Stimulated activated CD4-positive, alpha-beta T cell treated with anti-CD3 and anti-CD28 coated beads, Interleukin-2, amount 100 ng/mL, for 4 hours (primary cell): ENCODE measurements at places on chromosomes 1 and 21.

- no peak for DNase-seq
Observed at GRCh38 chr1:225816643-225817538, 7.0 kb downstream of the EPHX1 start.

- DNase-seq, result no peak
Observed at GRCh38 chr1:84402060-84402459, 3.8 kb downstream of the DNASE2B start.

GRCh38 chr1:235226933-235227332, 65.9 kb upstream of the RBM34 start:
- no peak for DNase-seq

DNA sequence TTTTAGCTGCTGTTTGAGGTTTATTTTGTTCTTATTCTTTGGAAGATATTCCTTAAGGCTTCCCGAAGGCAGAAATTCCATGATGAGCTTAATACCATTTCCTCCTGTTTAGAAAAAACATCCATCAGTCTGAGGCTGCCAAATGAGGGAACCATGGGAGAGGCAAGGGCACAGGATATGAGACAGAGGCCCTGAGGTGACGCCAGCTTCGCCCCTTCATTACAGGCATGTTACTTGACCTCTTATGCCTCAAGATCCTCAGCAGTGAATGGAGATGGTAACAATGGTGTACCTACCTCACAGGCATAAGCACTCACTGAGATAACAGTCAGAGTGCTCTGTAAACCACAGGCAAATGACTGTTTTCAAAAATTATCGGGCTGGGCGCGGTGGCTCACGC, 93.6 kb downstream of the RAVER2 start:
- DNase-seq, result no peak

DNA sequence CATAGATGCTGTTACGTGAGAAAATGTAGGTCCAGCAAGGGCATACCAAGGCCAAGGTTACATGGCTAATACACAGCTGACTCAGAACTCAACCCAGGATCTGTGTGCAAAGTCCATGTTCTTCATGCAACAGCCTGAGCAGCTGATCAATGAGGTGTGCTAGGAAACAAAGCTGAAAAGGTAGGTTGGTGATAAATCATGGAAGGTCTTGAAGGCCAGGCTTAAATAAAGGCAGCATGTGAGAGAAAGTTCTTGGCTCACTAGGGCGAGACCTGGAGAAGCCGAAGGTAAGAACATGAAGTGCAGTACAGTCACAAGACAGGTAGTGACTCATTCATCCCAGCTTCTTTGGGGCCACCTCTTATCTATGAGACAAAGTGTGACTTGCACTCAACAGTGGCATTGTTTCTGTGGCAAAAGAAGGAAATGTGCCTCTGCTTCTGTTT, 33.4 kb downstream of the TLR5 start:
- DNase-seq, result no peak

GRCh38 chr21:32299695-32300094, 1.0 kb downstream of the MRAP start:
- no peak for DNase-seq

DNA sequence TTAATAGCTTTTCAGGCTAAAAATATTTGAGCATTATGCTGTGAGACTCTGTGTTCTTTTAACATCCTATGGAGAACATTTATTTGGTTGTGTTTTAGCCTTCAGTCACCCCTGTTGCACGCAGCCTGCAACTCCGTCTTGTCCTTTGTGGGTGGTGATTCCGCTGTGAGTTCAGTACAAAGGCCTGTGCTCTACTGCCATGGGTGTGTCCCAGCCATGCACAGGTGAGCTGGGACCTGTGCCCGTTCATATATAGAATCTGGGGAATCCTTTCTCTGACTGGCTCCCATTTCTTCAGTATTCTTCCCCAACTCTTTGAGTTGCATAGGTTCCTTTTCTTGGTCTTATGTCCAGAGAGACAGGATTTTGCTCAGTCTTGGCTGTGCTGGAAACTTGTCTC, 61.4 kb downstream of the ACTL8 start:
- DNase-seq, result no peak

GRCh38 chr1:245656189-245656717, 501.5 kb downstream of the KIF26B start:
- DNase-seq, result no peak

- no peak for DNase-seq
Observed at GRCh38 chr21:31529406-31529805, 130.1 kb upstream of the SOD1 start.

GRCh38 chr1:228515200-228515834, 28.1 kb downstream of the RNF187 start:
- DNase-seq, result no peak

- DNase-seq, result no peak
Observed at GRCh38 chr21:17768840-17769446, 50.2 kb downstream of the C21orf91 start.

DNA sequence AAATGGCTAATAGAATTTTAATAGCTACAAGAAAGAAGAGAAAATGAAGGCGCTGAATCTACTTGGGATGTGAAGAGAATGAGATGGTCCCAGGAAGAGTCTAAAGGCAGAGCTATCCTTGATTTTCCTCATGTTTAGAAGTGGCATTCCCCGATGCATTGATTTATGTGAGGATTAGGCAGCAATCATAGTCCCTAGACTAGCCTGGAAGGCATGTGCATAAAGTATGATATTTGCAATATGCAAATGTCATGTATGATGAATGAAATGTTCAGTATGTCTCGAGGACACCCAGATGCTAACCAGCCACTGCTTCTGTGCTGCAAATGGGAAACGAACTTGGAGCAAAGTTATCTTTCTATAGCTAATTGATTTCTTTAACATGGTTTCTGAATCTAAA, 641.5 kb upstream of the PLXNA2 start:
- DNase-seq, result no peak

DNA sequence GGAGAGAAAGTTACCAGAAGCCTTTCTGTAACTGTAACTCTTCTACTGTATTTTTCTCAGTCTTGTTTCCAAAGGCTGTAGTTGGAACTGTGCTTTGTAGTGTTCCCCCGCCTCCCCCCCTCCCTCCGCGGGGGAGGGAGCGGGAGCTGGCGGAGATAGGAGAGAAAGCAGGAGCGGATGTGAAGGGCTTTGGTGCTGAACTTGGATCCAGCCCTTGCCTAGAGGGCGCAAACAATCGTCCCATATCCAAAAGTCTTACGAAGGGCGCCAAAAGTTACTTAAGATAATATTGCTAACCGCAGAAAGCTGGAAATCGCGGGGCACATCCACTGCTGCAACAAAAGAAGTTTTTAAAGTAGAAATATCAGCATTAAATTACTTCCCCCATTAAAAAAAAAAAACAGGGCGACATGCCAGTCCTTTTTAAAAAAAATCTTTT, 2.4 kb upstream of the NFIA start:
- DNase-seq, result no peak

- DNase-seq, result no peak
Observed at GRCh38 chr1:237050915-237051314, 8.9 kb downstream of the RYR2 start.

- DNase-seq, result no peak
Observed at GRCh38 chr1:198605406-198605805, 33.4 kb upstream of the PTPRC start.
